ENCODE measurements at places on chromosomes 4 and X. TPM values are rescaled to one million over a fixed set of nuclear protein-coding genes. Genes with fewer than 3 reads are reported as not detected.
A peak's percentile ranks its signal among the peaks of the same experiment; 100 is the strongest.

DNA sequence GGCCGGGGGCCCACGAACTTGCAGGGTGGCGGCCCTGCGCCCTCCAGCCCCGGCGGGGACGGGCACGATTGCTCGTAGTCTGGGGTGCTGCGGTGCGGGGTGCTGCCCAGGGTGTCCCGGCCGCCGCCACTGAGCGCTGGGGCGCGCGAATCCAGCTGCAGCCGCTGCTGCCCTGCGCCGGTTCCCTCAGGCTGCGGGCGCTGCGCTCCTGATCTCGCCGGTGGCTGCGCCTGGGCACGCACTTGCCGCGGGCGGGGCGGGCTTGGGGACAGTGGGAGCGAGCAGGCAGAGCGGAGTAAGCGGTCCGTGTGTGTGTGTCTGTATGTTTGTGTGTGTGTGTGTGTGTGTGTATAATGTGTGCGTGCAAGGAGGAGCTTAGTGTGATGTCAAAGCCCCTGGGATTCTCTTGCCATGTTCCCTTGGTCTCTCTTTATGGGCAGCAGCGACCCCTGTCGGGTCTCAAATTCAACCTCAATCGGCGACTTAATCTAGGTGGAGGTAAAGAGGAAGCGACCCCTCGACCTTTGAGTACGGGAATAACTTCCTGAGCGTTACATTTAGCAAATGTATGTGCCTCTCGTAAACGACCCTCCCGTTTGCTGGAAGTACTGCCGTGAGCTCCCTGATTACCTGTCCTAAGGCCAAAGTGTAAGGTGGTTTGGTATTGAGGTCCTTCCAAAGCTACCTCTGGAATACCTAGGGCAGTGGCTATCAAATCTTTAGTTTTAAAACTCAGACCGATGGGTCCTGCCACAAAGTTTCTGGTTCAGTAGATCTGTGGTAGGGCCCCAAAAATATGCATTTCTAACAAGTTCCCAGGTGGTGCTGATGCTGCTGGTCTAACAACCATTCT lies at the start of gene RNF150:
Gene RNF150, minus strand, starts transcription at position 324 of the 853 bp plus-strand sequence.
- peak within 1 kb of the TSS; percentile 89 for H3K4me3 ChIP-seq
- peak within 1 kb of the TSS; percentile 76 for H3K27ac ChIP-seq
- peaks cover 12% of the 10 kb centered on the region for H3K4me1 ChIP-seq
- peak; percentile 91 for DNase-seq
- H3K36me3 ChIP-seq: no peaks in the 10 kb centered on the region

The RASL11B gene
- polyA plus RNA-seq: 15.3 TPM

The PPP4R3C gene
- polyA plus RNA-seq: 1.2 TPM

GRCh38 chrX:118455013-118455412 lies 40.6 kb upstream of the DOCK11 start:
- no peak overlapping the region for H3K4me3 ChIP-seq
- H3K4me1 ChIP-seq: no peaks in the 10 kb centered on the region
- DNase-seq: no peak
- H3K27ac ChIP-seq: no peak overlapping the region

The EDNRA gene
- polyA plus RNA-seq: 14.1 TPM

All from testis (tissue), 5 donors.